ENCODE measurements at places on chromosomes 16 and 17.

- peak; percentile 84 for DNase-seq
Observed at GRCh38 chr17:57986841-57987580, 1.0 kb downstream of the VEZF1 start.

GRCh38 chr16:66653581-66654350, 42.8 kb downstream of the CMTM4 start:
- DNase-seq = no peak

DNA sequence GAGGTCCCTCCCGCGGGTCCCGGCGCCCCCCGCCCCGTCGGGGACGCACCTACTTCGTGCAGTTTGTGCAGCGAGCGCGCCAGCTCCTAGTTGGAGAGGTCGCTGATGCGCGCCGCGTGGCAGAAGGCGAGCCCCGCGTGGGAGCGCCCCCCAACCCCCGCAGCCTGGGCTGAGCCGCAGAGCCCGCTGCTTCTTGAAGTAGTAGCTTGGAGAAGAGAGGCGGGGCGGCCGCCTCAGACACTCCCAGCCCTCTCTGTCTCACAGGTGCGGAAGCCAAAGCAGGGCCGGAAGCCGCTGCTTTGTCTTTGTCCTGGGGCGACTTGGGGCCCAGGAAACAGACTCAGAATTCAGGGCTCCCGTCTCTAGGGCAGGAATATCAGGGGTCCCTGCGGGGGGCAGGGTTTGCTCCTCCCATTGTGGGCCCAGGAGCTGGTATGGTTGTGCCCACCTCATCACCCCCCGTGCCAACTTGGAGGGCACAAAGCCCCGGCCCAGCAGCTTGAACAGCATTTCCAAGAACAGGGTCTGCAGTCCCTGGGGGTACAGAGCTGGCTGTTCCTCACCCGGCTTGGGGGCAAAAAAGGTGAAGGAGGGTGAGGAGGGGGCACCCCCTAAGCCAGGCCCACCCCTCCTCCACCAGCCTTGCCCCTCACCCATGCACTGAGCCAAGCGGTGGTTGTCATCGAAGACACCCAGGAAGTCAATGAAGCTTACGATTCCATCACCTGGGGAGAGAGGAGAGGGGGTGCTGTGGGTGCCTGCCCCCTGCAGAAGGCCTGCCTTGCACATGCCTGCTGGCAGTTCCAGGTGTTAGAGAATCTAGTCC, 13.5 kb downstream of the SPATA32 start:
- DNase-seq = peak; percentile 81

DNA sequence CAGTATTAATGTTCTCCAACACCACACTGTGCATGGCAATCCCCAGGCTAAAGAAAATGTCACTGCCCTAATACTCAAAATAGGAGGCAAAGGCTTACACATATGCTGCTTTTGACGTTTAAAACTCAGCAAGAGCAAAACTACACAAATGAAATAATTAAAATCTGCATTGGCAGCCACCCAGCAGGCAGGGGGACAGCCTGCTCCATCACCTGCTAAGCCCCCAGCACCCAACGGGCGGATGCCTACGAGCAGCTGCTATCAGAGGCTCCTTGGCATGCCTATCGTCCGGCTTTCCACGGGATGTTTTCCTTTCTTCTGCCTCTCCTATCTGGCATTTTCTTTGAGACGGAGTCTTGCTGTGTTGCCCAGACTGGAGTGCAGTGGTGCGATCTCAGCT, 337.5 kb downstream of the SOX9 start:
- DNase-seq = no peak

GRCh38 chr17:57677301-57677700, 67.8 kb downstream of the CCDC182 start:
- no peak for DNase-seq

DNA sequence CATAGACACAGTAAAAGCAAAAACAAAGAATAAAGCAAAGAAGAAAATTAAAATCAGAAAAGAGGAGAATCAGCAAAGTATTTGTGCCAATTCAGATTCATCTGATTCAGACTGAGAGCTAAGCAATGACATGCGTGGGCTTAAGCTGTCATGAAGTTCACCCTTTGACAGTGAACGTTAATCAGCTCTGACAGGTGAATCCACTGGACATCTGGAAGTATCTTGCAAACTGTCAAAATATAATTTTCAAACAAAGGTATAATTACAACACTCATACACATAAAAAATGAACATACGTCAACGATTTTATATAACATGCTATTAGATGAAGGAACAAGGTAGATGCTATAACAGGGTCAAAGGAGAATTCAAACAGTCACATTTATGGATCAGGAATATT, 596.3 kb upstream of the SALL1 start:
- no peak for DNase-seq

DNA sequence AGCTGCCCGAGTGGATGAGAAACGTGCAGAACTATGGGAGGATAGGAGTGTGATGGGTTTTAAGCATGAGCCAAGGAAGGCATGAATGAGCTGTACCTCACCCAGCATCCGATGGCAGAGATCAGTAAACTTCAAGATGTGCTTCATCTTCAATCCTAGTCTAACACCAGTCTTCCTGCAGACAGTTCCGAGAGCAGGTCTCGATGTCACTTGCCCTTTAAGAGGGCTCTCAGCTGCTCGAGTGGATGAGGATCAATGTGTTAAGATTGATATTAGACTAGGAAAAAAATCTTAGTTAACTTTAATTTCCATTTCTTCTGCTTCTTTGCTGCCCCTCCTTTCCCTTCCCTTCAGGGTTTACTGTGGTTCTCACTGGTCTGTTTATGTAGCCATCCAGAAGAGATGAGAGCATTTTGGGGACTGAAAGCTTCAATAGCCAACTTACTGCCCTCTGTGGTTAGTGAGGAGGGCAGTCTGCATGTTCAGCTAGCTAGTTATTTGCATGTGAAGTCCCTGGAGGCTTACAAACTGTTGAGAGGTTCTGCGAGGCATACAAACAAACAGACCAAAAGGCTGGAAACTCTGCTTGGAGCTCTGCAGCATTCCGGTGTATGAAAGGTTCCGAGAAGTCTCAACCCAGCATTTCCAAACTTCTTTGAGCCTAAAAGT, 15.3 kb downstream of the KLHL36 start:
- DNase-seq = no peak

GRCh38 chr16:88597856-88598491, 27.8 kb downstream of the ZC3H18 start:
- DNase-seq = no peak

GRCh38 chr16:69443927-69444631, 19.7 kb downstream of the CYB5B start:
- DNase-seq = no peak

DNA sequence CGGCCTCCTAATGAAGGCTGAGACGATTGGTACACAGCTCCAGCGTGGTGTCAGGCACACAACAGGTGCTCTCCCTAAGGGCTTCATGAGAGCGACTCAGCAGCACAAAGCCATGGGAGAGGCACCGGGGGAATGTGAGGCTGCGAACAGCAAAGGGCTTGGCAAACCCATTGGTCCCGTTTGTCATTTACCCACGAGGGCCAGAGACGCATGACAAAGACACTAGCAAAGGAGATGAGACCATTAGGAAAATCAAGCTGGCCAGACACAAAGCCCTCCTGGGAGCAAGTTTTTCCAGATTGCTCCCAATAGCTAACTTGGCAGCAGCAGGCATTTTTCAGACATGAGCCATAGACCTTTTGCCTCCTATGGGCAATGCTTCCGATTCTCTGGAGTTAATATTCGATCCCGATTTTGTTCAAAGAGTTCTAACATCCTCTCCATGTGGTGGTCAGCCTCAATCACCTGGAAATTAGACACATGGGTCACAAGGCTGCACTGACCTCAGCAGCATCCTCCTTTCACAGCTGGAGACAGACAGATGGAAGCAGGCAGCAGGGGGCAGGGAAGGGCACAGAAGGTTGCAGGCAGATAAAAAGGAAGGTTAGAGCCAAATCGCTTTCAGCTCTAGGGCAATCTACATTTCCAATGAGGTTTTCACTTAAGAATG, 38.2 kb downstream of the TK2 start:
- peak; percentile 92 for DNase-seq

- no peak for DNase-seq
Observed at GRCh38 chr16:15641753-15642556, 999 bp downstream of the MARF1 start.

DNA sequence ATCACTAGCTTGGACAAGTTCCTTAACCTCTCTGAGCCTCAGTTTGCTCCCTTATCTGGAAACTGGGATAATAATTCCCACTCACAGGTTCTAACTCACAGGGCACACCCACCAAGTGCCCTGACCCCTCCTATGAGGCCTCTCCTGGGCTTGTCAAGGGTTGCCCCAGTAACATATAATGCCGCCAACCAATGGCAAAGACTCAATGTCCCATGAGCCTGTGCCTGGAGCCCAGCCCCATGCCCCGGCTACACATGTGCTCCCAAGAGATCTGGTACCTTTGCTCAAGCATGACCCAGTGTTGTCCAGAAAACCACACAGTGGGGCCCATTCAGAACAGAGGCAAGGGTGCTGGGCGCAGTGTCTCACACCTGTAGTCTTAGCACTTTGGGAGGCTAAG, 8.5 kb upstream of the FBXL19 start:
- DNase-seq = no peak

GRCh38 chr16:73248316-73248715, 200.4 kb upstream of the ZFHX3 start:
- DNase-seq = no peak
